ENCODE measurements at places on chromosomes 5 and 9. TPM values are rescaled to one million over a fixed set of nuclear protein-coding genes. Genes with fewer than 3 reads are reported as not detected.
A peak's percentile ranks its signal among the peaks of the same experiment; 100 is the strongest.

The PCDHB12 gene
- total RNA-seq = 5.0 TPM

The NEUROG1 gene
- total RNA-seq = not detected

- no peaks in the 10 kb centered on the region for H3K27me3 ChIP-seq
- DNase-seq = no peak
- H3K4me1 ChIP-seq = no peaks in the 10 kb centered on the region
- H3K4me3 ChIP-seq = no peak overlapping the region
Observed at GRCh38 chr5:167726642-167727041, 564.8 kb upstream of the WWC1 start.

DNA sequence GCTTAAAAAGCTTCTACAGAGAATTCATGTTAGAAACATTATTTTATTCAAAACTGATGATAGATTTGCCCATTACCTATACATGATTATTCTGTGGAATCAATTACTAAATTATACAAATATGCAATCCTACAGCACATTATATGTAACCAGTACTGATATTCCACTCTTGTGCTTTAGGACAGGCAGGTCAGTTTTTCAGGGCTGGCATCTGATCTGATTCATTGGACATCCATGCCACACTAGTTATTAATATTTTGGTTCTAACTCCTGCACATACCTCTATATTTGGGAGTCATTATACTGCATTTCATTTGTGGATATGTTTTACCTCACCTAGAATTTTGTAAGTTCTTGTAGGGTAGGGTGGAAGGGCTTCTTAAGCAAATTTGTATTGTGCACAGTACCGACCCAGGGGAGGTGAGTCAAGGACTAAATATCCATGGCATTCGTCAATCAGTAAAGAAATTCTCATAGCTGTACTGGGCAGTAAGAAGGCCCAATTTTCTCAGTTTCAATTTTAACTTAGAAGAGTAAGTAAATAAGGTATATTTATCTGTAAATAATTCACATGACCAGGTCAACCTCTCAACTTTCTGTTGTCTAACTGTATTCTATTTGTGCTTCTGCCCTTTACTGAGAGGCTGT lies 33.5 kb downstream of the ELOVL7 start:
- H3K27me3 ChIP-seq = no peaks in the 10 kb centered on the region
- peaks cover 5% of the 10 kb centered on the region for H3K4me1 ChIP-seq
- DNase-seq = no peak
- H3K4me3 ChIP-seq = no peak overlapping the region

DNA sequence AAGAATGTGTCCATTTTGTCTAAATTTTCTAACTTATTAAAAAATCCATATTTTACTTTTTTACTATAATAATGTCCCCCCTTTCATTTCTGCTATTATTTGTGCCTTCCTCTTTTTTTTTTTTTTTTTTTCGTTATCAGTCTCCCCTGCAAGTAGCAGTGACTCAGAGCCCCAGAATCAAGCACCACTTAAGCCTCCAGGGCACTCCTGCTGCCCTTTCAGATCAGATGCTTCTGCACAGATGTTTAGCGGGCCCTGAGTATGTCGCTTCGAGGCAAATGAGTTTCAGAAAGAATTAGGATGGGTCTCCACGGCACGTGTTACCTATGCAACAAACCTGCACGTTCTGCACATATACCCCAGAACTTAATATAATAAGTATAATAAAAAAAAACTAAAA lies 11.7 kb downstream of the MED7 start:
- no peak overlapping the region for H3K27ac ChIP-seq
- DNase-seq = no peak
- no peaks in the 10 kb centered on the region for H3K4me1 ChIP-seq

The SLC26A2 gene
- 21.1 TPM for total RNA-seq

DNA sequence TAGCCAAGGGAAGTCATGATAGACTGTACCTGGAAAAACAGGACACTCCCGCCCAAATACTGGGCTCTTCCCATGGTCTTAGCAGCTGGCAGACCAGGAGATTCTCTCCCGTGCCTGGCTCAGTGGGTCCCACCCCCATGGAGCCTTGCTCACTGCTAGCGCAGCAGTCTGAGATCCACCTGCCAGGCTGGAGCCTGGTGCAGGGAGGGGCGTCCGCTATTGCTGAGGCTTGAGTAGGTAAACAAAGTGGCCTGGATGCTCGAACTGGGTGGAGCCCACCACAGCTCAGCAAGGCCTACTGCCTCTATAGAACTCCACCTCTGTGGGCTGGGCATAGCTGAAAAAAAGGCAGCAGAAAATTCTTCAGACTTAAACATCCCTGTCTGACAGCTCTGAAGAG lies 10.1 kb upstream of the THG1L start:
- H3K4me3 ChIP-seq = no peak overlapping the region
- H3K27me3 ChIP-seq = no peaks in the 10 kb centered on the region
- no peaks in the 10 kb centered on the region for H3K36me3 ChIP-seq
- DNase-seq = no peak
- no peaks in the 10 kb centered on the region for H3K4me1 ChIP-seq

GRCh38 chr9:93576258-93577077 lies at the start of gene PHF2:
TSS of gene PHF2 (plus strand) at chr9:93576584. CDS start at chr9:93576774, 190 bp downstream.
- no peaks in the 10 kb centered on the region for H3K36me3 ChIP-seq
- H3K27ac ChIP-seq = no peak within 1 kb of the TSS
- H3K27me3 ChIP-seq = no peaks in the 10 kb centered on the region
- DNase-seq = peak; percentile 65

DNA sequence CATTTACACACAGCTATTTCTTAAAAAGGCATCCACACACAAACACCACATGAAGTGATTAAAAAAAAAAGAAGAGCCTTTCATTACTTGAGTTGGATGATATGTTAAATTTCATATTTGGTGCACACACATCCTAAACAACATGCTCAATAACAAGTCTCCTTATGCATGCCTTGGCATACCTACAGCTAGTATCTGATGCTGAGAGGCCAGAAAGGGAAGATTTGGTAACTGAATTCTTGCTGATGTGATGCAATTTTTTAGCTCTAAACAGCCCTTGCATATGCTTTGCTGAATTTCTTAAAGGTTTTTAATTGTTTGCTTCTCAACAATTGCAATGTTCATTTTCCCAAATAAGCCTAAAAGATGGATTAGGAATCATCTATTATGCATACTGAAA lies 338.8 kb downstream of the ARL15 start:
- H3K4me1 ChIP-seq = no peaks in the 10 kb centered on the region
- H3K36me3 ChIP-seq = no peaks in the 10 kb centered on the region
- H3K4me3 ChIP-seq = no peak overlapping the region
- no peak overlapping the region for H3K27ac ChIP-seq

GRCh38 chr5:90161414-90161813 lies 248.1 kb downstream of the CETN3 start:
- DNase-seq = peak; percentile 85
- no peaks in the 10 kb centered on the region for H3K27me3 ChIP-seq
- H3K4me3 ChIP-seq = no peak overlapping the region
- H3K27ac ChIP-seq = no peak overlapping the region
- H3K4me1 ChIP-seq = peaks cover 7% of the 10 kb centered on the region

DNA sequence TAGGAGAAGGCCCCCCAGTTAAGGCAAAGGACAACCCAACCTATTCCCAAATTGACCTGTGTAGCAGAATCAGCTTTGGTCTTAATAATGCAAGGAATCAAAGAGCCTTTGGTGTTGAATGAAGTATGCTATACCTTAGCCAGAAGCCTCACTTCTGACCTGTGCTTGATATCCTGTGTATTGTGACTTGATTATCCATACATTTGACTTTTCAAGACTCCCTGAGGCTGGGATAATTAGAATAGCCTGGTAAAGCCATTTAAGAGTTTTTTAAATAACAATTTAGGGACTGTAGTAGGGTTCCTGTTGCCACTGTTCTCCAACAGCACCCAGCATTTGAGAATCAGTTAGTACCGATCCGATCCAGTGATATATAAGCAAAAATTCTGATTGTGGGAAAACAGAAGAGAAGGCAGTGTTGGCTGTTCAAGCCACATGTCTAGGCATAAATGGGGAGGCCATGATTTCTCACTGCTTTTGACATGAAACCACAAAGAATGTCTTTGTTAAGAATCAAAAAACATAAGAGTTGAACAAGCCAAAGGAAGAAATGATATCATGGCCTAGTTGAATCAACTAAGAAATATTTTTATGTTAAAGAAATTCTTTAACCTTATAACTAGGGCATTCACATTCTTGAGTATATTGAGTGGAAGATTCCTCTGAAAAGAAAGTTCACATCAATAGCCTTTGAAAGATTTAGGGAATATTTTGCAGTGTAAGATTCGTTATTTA lies 98.9 kb downstream of the F2RL2 start:
- H3K27ac ChIP-seq = no peak overlapping the region
- H3K4me1 ChIP-seq = no peaks in the 10 kb centered on the region
- H3K4me3 ChIP-seq = no peak overlapping the region
- no peaks in the 10 kb centered on the region for H3K36me3 ChIP-seq
- H3K27me3 ChIP-seq = no peaks in the 10 kb centered on the region

The CTNND2 gene
- 6.5 TPM for total RNA-seq

DNA sequence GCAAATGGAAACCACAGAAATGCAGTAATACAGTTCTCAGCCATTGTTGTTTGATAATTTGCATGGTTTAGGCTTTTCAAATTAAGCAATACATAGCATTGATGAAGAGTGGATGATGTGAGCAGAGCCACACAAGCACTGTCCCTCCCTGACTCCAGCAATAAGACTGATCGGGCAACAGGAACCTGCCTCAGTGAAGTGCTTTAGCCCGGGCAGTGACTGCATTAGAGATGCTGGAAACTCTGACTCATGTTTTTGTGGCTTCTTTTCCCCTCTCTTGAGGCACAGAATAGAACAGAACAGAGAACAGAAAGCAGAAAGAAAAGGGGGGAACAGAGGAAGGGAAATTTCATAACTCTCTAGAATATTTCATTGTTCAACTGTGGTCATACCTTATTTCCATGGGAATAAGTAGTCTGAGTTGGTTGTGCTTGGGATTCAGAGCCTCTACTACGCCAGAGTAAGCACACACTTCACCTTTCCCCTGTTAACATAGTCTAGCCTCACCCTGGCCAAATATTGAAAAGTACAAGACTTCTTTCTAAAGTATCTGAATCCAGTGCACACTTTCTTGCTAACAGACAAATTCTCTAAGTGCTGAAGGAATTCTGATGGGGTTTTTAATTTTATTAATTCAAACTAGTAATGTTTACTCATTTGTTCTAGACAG lies 164.8 kb upstream of the VCAN start:
- no peaks in the 10 kb centered on the region for H3K4me1 ChIP-seq
- no peak overlapping the region for H3K27ac ChIP-seq
- H3K27me3 ChIP-seq = no peaks in the 10 kb centered on the region
- H3K4me3 ChIP-seq = no peak overlapping the region

- DNase-seq = no peak
- peaks cover 50% of the 10 kb centered on the region for H3K27me3 ChIP-seq
- no peaks in the 10 kb centered on the region for H3K4me1 ChIP-seq
- no peak within 1 kb of the TSS for H3K27ac ChIP-seq
- no peaks in the 10 kb centered on the region for H3K36me3 ChIP-seq
Observed at GRCh38 chr9:21239911-21240310, at the start of gene IFNA14. TSS of gene IFNA14 (minus strand) at chr9:21240005. CDS start at chr9:21239935, 70 bp downstream.

DNA sequence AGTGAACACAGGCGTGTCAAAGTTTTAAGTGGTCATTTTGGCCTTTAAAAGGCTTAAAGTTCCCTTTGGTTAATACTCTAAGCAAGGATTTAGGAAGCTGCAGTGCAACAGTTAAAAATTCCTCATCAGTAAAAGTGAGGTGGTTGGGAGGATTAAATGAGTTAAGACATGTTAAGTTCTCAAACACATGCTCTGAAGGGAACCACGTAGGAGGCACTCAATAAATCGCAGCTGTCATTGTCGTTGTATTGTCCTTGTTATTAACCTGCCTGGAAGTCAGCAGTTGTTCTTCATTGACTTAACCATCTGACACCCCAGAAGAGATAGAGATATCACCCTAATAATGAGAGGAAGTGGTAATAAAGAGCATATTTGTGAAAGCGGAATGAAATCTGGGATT lies 247.5 kb downstream of the MARCHF11 start:
- H3K4me3 ChIP-seq = no peak overlapping the region
- H3K27ac ChIP-seq = no peak overlapping the region
- no peak for DNase-seq
- H3K27me3 ChIP-seq = no peaks in the 10 kb centered on the region

DNA sequence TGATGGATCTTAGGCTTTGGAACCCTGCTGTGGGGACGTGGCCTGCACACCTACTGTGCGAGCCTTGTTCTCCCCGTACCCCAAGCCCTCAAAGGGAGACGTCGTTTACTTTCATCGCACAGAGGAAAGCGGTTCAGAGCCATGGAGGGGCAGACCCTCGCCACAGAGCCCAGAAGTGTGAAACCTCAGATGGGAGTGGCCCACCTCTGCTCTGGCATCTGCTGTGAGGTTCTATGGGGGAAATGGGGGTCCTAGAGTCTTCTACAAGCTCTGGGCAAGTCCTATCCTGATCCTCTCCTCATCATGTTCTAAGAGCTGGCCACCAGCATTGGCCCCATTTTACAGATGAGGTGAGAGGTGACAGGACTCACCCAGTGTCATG lies 3.7 kb upstream of the RNF44 start:
- H3K4me3 ChIP-seq = peak overlapping the region; percentile 83
- H3K27me3 ChIP-seq = no peaks in the 10 kb centered on the region
- H3K27ac ChIP-seq = no peak overlapping the region
- no peaks in the 10 kb centered on the region for H3K36me3 ChIP-seq

GRCh38 chr9:80775530-80775929 lies 913.8 kb downstream of the TLE1 start:
- no peaks in the 10 kb centered on the region for H3K4me1 ChIP-seq
- H3K27me3 ChIP-seq = no peaks in the 10 kb centered on the region
- DNase-seq = no peak
- H3K27ac ChIP-seq = no peak overlapping the region
- no peak overlapping the region for H3K4me3 ChIP-seq
